Germinal center (tissue), 1 donor: ENCODE measurements at places on chromosomes 11 and 22.

GRCh38 chr11:86781546-86781945 is 18.8 kb upstream of the PRSS23 start:
- no peak for DNase-seq

DNA sequence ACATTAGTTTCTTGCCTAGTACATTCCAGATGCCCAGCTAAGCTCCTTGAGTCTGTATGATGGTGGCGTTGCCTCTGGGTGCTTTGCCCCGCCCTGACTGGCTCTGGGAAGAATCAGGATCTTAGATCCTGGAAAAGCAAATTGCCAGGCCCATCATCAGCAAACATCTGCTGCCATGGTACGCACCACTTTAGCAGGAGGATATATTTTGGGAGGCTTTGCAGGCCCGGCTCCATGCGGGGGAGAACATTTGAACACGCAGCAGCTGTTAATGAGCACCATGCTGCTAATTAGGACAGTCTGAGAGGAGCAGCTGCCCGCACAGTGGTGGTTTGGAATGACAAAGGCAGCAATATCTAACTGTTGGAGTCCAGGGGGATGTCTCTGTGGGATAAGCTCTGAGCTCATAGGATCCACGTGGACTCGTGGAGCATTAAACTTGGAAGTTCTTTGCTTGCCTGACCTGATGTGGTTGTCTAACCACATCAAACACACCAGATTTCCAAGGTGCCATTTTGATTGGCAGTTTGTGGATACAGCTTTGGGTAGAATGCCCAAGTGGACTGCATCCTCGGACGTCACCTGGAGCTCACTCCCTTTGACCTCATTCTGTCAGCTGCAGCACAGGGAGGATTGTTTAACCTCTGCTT is 217.0 kb upstream of the ZBED5 start:
- no peak for DNase-seq

DNA sequence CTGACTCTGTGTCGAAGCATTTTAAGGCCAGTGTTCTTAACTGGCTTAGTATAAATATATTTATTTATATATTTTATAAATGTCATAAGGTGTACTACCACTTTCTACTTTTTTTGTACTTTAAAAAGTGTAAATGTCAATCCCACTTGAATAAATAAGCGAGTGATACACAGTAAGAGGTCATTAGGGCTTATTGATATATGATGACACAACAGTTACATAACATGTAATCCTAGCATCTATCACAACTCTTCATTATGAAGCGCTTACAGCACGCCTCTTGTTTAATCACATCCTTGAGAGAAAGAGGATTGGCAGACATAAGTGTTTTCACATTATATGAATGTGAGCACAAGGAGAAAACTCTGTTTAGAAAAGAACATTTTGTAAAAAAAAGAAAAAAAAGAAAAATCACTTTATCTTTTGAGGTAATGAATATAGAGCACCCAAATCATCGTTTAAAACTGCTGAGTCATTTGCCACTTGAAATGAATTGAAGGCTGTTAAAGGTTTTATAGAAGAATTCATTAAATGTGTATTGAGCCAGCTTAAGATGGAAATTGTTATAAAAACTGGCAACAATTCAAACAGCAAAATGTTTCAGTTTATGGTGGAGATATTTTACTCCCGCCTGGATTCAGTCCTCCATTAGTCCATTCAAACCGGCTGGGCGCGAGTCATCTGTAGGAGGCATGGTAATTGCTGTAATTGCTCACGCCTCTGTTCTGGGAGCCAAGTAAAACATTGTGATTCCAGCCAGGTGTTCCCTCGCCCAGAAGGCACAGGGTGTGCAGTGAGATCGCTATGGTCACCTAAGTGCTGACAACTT is 627.3 kb upstream of the KIRREL3 start:
- DNase-seq = no peak

- no peak for DNase-seq
Observed at GRCh38 chr22:29691636-29692326, 28.0 kb upstream of the CABP7 start.

GRCh38 chr11:10386361-10386760 is 68.7 kb upstream of the AMPD3 start:
- no peak for DNase-seq

DNA sequence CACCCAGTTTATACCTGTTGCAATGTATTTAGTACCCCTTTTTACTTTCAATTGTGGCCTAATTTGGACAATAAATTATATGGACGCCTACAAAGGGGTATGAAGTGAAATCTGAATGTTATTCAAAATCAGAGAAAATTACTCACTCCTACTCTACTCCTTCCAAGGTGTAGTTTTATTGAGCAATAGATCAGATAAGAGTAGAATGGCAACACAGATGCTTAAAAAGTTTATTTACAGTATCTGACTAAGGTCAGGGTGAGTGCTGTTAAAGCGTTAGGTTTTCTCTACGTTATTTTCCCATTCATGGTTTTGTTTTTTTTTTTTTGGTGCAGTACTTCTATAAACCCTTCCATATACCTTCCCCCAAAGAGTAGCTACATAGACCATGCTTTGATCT is 805.6 kb downstream of the KCNA4 start:
- no peak for DNase-seq

DNA sequence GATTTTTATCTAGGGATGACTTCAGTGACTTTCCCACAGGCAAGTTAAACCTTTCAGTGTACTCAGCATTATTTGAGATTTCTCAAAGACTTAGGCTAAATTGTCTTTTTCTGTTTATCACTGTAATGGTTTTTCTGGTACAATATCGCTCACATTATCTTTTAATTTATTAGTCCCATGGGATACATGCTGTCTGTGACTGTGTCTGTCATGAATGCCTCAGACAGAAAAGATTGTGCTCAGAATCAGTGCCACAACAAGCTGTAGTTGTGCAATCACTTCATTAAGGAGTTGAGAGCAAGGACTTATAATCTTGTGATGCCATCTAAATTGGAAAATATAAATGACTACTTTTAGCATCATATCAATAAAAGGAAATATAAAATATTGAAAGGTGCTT is 2374.2 kb upstream of the RAG2 start:
- DNase-seq = no peak

DNA sequence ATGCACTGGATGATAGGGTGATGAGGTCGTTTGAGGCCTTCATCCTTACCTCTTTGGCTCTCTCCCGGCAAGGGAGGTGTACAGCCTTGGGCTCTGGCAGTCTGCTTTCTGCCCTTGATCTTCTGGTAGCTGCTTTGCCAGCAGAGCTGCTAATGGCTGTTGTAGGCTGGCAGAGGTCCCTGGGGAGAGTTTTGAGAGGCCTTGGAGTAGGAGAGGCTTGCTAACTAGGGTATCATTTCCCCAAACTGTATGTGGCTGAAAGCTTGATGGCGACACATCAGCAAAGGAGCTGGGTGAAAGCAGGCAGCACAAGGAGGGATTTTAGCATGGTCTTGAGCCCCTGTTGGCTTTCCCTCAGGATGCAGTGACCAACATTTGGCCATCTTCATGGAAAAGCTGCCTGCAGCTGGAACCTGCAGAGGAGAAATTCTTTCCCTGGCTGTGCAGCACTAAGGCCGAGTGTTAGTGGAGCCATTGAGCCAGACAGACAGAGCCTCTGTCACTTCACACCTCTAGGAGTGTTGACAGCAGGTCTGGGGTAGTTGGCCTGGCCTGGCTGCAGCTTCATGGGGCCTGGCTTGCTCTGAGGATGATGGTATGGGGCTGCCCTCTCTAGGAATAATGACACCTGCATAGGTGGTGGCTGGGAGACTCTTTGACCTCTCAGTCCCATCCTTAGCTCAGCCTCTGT is 3.5 kb upstream of the AMPD3 start:
- peak; percentile 49 for DNase-seq
